ENCODE measurements at places on chromosomes 13 and 19.

DNA sequence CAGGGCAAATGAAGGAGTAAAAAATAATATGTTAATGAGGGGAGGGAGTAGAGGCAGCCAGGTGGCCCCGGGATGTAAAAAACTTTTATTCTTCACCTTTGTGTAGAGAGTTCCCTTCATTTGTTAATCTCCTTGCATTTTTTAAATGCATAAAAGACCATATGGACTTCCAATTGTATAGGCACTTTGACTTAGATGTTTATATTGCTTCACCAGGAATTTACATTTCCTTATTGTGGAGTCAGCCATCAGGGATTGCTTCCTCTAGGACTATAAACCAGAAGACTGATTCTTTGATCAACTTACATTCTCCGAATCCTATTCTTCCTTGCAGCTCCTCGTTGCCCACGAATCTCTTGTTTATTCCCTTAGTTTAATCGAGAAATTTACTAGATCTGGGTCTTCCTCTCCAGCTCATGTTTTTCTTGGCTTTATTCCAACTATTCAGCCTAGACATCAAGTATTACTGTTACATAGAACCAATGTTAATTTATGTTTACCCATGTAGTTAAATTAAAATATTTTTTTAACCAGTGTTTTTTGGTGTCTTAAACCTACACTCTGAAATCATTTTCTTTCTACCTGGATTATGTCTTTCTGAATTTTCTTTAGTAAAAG lies 1187.0 kb upstream of the SLC10A2 start:
- DNase-seq: no peak

- DNase-seq: no peak
Observed at GRCh38 chr19:43634872-43635560, 4.6 kb downstream of the CADM4 start.

DNA sequence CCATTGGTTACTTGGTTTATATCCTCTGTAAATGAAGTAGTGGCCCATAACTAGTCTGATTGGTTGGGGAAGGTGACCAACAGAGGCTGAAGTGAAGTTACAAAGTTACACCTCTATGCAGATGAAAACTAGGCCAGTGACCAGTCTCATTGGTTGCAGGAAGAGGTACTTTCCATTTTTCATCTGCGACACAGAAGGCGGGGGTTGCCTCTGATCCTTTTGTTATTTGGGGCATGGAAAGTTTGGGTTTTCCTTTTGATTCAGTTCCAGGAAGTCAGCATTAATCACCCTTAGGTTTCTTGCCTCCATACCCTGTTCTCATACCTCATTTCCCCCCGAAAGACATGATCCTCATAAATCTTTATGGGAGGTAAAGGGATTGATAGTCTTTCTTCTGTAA lies 20.2 kb downstream of the ZNF544 start:
- DNase-seq: no peak

- no peak for DNase-seq
Observed at GRCh38 chr13:50521006-50521830, 322.3 kb downstream of the DLEU7 start.

DNA sequence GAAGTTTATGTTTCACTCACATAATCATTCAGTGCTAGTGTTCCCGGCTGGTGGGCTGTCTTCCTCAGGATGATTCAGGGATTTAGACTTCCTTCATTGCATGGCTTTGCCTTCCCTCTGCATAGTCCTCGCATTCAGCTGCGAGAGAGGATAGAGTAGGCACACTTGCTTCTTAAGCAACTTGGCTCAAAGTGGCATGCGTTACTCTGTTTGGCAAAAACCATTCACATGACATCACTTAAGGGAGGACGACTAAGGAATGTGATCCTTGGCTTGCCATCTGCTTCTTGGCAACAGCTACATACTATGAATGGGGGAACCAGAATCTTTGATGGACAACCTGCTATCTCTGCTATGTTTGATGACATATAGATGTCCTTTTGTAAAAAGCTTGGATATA lies 359.3 kb downstream of the TDRD3 start:
- no peak for DNase-seq

- DNase-seq: no peak
Observed at GRCh38 chr19:57171551-57172081, 4.3 kb upstream of the DUXA start.

DNA sequence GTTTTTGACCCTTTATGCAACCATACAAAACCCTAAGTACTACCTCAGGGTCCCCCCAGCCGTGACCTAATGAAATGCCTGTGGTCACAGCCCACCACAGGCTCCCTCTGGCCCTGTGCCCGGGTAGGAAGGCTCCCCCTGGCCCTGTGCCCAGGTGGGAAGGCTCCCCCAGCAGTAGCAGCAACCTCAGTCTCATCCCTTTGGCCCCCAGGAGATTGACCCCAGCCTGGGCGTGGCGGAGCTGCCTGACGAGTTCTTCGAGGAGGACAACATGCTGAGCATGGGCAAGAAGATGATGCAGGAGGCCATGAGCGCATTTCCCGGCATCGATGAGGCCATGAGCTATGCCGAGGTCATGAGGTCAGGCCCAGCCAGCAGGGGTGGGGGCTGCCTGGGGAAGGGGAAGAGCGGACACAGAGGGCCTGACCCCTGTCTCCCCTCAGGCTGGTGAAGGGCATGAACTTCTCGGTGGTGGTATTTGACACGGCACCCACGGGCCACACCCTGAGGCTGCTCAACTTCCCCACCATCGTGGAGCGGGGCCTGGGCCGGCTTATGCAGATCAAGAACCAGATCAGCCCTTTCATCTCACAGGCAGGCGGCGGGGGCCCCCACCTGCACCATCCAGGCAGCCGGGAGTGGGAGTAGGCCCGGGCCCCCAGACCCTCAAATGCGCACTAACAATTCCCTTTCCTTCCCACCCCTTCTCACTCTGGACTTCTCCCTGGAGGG lies 6.3 kb upstream of the BEST2 start:
- DNase-seq: no peak

DNA sequence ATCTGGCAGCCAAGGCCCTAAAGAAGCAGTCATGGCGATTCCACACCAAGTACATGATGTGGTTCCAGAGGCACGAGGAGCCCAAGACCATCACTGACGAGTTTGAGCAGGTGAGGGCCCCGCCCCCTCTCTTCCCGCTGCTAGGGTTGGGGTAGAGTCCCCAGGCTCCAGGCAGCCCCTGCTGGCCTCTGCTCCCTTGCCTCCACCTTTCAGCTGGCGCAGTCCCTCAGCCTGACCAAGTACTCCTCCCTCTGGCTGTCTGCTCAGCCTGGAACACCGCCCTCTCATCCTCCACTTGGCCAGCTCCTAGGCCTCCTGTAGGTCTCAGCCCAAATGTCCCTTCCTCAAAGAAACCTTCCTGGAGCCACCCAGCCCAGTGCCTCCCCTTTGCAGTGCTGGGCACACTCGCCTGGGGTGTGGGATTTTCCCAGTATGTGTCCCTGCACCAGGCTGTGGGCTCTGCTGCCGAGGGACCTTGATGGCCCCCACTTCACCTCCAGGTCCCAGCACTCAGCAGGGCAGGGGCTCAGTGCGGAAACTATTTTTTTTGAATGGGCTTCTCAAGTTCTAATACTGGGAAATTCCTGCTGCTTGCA lies 5.7 kb downstream of the LENG1 start:
- DNase-seq: no peak

DNA sequence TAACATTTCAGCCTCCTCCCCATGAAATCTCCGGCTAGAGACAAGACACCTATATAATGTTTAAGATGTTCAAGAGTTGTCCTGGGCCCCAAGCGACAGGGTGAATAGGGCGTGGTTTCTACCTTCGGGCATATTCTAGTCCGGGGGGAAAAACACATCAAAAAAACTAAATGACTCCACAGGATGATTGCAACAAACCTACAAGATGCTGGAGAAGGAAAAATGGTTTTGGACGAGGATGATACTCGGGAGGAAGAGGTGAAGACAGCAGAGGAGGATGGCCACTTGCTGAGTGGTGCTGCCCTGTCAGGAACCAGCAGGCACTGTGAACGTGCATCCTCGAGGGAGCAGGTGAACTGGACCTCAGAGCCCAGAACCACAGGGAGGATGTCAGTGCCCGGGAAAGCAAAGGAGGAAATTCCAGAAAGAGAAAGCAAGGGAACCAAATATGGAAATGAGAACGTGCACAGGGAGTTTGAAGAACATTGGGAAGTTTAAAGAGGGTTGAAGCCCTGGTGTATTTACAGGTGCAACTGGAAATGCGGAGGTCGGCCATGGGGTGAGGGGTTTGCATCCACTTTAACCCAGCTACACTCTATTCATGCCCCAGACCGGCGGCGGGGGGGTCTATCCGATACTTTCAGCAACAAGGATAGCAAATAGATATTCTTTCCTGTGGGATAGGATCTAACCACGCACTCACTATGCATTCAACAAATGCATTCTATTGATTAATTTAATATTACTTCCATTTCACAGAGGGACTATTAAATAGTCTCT lies 50.6 kb downstream of the COL4A1 start:
- DNase-seq: no peak

DNA sequence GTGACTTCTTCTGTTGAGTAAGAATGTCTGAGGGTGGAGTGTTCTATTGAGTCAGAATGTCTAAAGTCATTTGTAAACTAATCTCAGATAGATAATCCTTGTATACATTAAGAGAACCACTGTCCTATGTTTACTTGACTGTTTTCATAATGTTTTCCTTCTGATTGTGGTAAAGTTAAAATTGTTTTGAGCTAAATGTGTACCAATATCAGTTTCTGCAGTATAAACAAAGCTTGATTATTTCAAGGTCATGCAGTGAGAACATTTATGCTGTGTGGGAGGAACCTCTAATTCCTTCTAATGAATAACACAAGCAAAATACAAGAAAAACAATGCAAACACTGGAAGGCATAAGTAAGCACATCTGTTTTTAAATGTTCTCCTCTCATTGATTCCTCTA lies 434.6 kb downstream of the FGF14 start:
- no peak for DNase-seq

- DNase-seq: no peak
Observed at GRCh38 chr13:48505012-48505411, 27.9 kb downstream of the RCBTB2 start.

Measured in NCI-H1694 (cell line).